ENCODE measurements at places on chromosomes 5 and 9.

GRCh38 chr5:145938776-145939539, 2.6 kb downstream of the SH3RF2 start:
- DNase-seq: no peak

DNA sequence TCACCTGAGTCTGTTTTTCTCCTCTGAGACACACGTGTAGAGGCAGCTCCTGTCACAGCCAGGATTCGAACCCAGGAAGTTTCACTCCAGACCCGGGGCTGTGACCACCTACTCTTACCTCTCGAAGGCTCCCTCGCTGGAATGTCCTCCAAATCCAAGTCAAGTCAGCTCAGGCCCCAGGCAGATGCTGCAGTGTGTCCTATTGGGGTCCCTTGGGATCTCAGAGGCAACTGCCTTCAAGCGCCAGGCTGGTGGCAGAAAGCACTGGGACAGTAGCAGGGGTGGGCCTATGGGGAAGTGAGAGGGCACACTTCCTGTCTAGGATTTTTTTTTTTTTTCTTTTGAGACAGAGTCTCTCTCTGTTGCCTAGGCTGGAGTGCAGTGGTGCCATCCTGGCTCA, 762 bp upstream of the ST6GALNAC4 start:
- no peak for DNase-seq

DNA sequence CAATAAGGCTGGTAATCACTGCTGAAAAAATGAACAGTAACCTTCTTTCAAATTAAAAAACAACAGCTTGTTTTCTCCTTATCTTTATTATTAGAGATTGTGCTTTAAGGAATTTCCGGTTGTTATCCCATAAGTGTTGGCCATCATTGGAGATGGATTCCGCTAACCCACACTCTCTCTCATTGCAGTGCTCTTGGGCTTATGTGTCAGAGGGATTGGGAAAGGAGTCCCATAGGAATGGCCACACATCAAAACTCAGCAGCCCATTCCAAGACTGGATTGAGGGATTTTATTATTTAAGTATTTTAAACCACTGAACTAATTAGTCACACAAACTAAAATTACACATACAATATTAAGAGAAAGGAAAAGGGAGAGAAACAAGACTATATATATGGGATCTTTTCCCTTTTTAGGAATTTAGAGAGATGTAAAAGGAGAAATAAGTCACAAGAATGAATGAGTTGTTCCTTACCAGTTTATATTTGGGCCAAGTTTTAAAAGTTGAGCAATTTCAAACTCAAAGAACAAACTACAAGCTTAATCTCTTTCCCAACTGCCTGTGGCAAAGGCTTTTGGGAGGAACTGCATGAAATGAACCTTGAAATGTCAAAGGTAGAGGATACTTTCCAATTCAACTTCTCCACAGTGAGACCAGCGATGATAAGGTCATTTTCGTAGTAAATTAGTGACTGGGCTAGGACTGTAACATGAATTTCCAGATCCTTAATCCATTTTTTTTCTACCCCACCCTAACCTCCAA, 2.4 kb downstream of the SPINK6 start:
- no peak for DNase-seq

GRCh38 chr9:94971378-94972131, 245.1 kb downstream of the AOPEP start:
- DNase-seq: no peak

Measured in epithelial cell of prostate (primary cell).